ENCODE measurements at places on chromosomes 3 and 15. TPM values are rescaled to one million over a fixed set of nuclear protein-coding genes. Genes with fewer than 3 reads are reported as not detected.

GRCh38 chr3:175502155-175502554 lies 643.0 kb downstream of the NAALADL2 start:
- no peak for DNase-seq

APOD gene
- 15.6 TPM for total RNA-seq

DNA sequence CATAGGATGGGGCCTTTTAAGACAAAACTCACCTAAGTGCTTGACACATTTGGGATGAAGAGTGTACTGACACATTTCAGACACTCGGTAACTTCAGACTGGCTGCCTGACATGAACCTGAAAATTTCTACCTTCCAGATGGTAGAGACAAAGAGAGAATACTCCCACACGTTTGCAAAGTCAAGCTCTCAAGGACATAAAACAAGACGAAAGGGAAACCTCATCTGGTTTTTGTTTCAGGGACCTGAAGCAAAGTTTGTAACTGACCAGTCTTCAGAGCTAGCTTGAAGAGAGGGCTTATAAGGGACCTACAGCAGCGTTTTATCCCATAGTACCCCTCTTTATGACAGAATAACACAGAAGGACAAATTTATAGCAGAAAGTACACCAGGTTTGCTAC lies 41.9 kb downstream of the ZNF621 start:
- DNase-seq, result no peak

DNA sequence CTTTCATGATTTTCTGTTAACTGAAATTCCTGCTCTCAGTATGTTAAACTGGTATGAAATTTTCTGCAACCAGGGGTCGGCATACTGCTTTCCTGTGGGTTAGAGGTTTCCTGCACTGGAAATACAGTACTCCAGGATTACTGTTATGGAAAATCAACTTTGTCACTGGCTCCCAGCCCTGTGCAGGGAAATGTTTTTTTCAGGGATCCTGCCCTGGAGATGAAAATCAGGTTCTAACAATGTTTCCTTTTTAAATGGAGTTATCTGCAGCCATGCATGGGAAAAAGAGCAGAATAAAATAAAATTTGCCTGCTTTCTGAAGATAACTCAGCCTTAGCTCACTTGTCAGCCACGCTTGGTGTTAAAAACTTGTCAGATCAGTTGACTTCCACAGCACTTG lies 220.4 kb downstream of the IL5RA start:
- DNase-seq, result no peak

DNA sequence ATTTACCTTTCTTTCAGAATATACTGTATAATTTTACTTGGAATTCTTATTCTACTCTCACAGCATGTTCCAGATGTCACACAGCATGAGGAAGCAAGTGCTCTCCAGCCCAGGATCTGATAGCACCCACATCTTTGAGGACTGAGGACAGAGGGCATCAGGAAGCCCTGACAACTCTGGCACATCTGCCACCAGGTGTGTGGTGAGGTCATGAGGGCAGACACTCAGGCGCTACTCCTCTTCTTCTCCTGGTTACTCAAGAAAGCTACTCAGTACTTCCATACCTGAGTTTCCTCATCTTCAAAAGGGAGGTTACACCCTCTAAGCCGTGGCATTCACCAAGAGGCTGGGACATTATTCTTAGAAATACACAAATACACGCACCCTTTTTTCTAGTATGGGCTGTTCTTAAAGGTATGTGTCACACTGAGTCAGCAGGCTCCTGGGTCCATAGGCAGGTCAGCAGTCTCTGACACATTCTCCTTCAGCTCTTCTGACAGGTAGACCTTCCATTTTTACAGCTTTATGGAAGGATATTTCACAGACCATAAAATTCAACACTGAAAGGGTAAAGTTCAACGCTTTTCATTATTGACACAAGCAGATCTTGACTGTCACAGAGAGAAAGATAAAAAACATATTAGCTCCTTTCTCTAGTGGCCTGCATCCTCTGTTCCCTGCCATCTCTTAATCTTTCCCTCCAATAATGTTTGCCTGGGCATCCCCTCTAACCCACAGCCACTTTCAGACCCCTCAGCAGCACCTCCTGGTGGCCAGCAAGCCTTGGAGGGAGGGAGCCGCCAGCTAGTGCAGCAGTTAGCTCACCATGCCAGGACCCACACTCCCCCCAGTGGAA lies 103.2 kb upstream of the TJP1 start:
- peak; percentile 79 for DNase-seq

DNA sequence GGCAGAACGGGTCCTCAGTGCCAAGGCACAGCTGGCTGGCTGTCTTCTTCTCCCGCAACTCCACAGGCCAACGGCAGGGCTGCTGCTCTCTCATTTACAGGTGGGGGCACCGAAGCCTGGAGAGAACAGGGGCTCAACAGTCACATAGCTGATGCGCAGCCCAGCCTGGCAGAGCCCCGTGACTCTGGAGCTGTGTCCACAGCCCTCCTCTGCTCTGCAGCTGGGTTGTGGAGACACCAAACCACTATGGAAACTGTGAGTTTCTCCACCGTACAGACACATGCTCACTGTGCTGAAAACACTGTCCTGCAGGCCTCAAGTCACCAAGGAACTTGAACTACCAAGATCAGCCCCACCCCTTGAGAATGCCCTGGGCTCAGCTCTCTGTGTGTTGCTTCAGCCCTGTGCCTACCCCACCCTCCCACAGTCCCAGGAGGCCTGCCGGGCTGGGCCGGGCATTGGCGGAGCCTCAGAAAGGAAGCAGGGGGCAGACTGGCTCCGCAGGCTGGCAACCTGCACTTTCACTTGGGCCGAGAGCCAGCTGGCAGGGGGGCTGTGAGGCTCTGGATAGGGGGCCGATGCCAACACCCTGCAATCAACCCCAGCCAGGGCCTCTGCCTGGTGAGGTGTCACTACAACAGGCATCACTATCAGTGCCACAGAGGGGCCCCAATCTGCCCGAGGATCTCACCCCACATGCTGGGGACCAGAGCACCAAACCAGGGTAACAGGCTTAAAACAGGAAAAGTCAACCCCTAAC lies 113.7 kb upstream of the RPL32 start:
- peak; percentile 58 for DNase-seq

- DNase-seq, result no peak
Measured at GRCh38 chr3:3509665-3510064, 289.6 kb upstream of the LRRN1 start.
